NCI-H2107 (cell line): ENCODE measurements at places on chromosomes 7 and 10.

GRCh38 chr7:92868683-92869293 is 32.4 kb upstream of the CDK6 start:
- DNase-seq = no peak

DNA sequence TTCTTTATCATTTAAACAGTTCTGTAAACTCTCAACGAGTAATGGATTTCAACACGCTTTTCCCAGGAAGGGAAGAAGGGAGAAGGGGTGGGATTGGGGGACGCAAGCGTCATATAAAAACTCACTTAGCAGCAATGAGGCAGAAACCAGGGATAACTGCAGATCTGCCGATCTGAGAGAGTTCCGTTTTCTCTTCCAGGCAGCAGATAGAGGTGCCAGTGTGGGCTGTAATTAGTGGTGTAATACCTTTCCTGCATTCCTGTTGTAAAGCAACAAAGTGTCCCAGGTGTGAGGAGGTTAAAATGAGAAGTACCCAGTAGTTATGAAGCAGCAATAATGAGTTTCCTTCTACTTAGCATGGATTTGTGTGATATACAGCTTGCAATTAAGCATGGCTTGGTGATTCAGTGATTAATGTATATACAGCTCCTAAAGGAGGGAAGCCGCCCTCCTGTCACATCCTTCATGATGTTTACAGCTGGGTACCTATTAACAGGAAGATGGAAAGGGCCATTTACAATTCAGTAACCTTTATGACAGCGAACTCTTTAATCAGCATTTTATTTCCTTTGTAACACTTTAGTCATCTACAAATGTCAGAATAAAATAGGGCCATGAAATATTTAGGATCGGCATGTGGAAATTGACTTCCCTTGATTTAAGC is 271.9 kb downstream of the LRMDA start:
- DNase-seq = no peak

DNA sequence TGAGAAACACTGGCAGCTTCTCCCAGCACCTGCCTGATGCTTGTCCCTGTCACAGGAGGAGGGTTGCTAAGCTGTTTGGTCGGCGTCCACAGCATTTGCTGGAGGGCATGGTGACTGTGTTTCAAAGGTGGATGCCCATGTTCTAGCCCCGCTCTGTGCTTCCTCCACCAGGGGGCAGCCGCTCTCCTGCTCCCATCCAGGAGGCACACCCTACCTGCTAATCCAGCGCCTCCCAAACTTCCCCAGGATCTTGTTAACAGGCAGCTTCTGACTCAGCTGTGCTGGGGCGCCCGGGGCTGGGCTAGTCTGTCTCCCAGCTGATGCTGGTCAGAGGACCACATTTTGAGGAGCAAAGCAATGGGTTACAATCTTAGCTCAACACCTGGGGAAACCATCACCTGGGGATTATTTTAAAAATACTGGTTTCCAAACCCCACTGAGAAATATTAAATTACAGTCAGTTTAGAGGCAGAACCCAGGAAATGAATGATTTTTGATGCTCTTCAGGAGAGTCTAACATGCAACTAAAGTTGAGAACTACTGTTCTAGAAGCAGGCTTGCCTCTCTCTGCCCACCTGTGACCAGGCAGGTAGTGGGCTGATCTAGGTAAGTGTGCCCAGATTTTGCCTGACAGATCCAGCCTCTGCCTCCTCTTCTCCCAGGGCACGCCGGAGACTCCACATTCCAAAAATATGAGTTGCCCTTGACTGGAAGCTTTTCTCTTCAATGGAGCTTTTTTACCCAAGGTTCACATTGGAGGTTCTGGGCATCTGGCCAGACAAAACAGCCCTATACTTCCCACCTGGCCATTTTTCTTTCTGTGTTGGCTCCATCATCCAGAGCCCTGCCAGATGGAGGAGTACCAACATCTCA is 92.7 kb upstream of the GPR26 start:
- DNase-seq = peak; percentile 2

GRCh38 chr7:117220836-117221235 is 102.0 kb downstream of the WNT2 start:
- no peak for DNase-seq

DNA sequence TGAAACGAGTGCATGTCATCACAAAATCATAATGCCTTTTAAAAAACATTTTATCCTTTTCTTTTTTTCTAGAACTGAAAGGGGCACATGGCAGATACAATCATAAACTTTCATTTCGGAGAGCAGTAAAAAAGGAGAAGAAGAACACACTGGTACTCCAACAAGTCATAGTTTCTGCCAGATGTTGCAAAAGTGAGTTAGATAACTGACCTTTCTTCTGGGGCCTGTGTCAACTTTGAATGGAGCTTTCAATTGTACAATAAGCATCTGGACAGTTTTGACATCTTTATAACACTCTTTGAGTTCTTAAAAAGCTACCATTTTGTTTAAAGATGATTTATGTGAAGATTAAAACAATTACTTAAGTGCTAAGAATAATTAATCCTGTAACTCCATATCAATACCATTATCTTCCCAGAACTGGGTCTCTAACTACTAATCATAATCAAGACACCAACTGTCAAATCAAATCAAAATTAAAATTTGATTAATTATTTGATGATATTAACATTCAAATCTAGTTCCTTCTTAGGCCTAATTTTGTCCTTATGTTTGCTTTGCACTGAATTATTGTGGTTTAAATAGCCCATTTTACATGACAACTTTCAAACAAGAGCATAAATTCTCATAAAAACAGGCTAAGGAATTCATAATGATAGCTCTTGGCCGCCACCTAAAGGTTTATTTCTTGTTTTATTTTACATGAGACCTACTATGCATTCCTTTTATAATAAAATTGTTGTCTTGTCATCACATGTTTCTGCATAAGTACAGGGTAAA is 19.5 kb upstream of the ITGB8 start:
- DNase-seq = no peak

GRCh38 chr10:119461923-119462322 is 80.6 kb downstream of the RGS10 start:
- no peak for DNase-seq

DNA sequence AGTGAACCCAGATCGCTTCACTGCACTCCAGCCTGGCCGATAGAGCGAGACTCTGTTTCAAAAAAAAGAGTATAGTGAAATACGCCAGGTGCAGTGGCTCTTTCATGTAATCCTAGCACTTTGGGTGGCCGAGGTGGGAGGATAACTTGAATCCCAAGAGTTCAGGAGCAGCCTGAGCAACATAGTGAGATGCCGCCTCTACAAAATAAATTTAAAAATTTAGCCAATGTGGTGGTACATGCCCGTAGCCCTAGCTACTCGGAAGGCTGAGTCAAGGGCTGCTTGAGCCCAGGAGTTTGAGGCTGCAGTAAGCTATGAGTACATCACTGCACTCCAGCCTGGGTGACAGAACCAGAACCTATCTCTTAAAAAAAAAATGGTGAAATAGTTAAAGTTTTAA is 27.9 kb downstream of the TMEM60 start:
- no peak for DNase-seq

DNA sequence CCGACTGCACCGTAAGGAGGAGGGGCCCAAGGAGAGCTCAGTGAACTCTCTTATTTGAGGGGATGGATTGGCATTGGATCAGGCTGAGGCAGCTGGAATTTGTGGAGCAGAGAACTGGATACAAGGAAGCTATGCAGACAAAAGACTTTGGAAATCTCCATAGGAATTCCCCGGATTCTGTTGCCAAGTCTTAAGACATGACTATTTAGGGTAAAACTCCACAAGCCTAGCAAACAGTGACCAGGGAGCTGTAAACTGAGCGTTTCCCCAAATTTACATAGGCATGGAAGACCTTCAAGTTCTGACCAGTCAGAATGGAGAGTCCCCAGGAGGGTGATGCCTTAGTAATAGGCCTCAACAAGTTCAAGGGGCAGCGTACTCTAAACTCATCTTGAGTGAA is 82.5 kb upstream of the PCBD1 start:
- DNase-seq = no peak

DNA sequence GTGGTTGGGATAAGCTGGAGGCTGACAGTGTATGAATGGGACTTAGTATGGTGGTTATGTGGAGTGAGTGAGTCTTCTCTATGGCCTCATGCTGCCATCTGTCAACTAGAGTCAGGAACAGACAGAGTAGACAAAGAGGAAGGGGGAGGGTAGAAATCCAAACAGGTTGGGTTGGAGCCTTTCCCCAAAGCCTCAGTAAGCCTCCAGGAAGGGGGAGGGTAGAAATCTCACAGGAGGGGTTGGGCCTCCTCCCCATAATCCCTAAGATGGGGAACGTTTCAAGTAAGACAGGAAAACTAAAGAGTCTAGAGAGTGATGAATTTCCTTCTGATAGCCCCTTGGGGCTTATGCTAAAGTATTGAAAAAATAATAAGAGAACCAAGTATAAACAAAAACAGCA is 2.0 kb upstream of the AKR1B15 start:
- peak; percentile 2 for DNase-seq

GRCh38 chr10:68870061-68870460 is 31.1 kb upstream of the DDX50 start:
- no peak for DNase-seq
